AG10803 (cell line): ENCODE measurements at places on chromosomes 16 and 17.

DNA sequence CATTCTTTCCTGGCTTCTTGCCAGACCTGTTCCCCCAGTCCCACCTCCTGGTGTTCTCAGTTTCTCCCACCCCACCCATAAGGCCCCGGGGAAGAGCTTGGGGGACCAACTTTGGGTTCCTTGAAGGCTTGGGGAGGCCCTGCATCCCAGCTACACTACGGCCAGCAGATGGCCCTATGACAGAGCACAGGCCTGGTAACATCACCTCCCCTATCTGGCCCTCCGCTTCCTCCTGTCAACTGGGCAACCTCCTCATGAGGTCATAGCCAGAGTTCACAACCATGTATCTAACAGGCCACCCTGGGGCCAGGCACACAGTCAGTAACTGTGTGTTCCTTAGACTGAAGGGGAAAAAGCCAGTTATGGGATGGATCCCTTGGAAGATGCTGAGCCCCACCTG, 31.4 kb downstream of the MYO15A start:
- peak; percentile 10 for DNase-seq

- DNase-seq, result no peak
Measured at GRCh38 chr17:40600486-40601046, 35.3 kb upstream of the CCR7 start.

DNA sequence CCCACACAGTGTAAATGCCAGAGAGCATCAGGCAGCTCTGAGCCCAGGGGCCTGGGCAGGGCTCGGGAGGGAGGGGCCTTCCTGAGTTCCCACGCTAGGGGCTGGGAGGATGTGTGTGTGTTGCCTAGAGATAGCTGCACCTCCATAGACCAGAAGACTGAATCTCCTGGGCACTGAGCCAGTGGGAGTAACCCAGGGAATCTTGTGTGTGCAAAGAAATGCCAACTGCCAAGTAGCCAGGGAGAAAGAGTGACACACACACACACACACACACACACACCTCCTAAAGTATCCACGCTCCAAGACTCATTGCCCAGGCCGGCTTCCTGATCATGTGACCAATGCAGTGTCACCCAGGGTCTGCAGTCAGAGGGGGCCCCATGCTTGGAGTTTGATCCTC, 166.2 kb upstream of the RPL38 start:
- DNase-seq, result peak; percentile 6

GRCh38 chr17:49688848-49689247, 11.0 kb upstream of the SPOP start:
- DNase-seq, result no peak
